Cortex of kidney (tissue), 1 donor: ENCODE measurements at places on chromosomes 3 and 15.

DNA sequence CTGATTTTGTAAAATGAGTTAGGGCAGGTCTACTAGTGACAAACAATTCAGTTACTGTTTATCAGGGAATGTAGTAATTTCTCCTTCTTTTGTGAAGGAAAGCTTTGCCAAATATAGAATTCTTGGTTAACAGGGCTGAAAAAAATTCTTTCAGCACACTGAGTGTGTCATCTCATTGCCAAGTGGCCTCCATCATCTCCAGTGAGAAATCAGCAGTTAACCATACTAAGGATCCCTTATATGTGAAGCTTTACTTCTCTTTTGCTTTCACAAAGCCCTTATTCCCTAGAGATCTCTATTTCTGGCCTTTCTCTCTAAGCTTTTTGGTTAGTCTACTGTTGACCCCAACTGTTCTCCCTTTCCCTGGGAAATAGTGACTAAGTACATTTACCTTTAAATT, 269.1 kb downstream of the SCAPER start:
- no peak for DNase-seq

DNA sequence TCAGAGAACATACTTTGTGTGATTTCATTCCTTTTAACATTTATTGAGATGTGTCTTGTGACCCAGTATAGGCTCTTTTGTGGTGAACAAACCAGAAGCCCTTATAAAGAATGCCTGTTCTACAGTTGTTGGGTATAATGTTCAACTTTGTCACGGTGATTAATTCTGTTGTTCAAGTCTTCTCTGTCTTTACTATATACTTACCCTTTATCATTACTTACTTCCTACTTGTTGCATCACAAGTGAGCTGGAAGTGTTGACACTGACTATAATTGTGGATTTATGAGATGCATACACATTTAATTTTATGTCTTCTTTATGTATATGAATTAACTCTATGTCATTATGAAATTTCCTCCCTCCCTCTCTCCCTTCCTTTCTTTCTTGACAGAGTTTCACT, 59.7 kb upstream of the TBL1XR1 start:
- DNase-seq, result no peak

DNA sequence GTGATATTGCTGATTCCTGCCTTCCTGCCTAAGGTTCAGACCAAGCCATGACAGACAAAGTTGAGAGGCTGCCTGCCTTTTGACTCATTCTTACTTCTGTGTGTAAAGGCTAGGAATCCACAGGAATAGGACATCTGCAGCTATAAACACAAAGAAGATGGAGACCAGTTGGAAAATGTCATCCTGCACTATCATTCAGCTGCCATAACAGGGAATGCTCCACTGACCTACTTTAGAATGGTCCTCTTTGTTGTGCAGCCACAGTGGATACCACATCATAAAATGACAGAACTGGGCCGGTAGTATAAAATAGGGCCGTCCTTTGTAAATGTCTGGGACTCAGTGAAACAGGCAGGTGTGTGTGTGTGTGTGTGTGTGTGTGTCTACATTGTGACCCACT, 75.1 kb downstream of the STAC start:
- no peak for DNase-seq

- DNase-seq, result no peak
Measured at GRCh38 chr3:194481103-194481502, 5.7 kb downstream of the ATP13A3 start.

GRCh38 chr3:194689493-194689944, 3.8 kb downstream of the FAM43A start:
- DNase-seq, result no peak

GRCh38 chr3:194075802-194076460, 60.0 kb upstream of the HES1 start:
- DNase-seq, result no peak

DNA sequence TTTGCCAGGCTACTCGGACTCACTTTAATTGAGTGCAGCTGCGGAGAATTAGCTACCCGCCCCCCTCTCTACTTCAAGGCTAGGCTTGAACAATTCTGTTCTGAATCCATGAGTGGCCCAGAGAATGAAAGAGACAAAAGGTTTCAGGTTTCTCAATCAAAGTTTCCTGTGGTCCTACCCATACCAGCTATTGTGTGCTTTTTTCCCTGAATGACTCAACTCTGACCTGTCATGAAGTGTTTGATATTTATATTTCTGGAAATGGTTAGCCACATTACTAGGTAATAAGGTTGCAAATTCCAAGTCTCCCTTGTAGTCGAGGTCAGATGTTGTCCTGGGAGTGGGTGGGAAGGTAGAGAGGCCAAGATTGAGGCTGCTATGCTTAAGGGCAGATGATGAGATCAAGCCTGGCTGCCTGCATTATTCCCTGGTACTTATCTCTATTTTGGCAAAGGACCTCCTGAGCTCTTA, 392.7 kb upstream of the TBL1XR1 start:
- no peak for DNase-seq

- no peak for DNase-seq
Measured at GRCh38 chr3:12188681-12189287, 30.1 kb upstream of the TIMP4 start.

GRCh38 chr15:52281085-52282035, 14.2 kb downstream of the MYO5C start:
- DNase-seq, result no peak
